KBM-7 (cell line): ENCODE measurements at places on chromosomes 12 and 14.

DNA sequence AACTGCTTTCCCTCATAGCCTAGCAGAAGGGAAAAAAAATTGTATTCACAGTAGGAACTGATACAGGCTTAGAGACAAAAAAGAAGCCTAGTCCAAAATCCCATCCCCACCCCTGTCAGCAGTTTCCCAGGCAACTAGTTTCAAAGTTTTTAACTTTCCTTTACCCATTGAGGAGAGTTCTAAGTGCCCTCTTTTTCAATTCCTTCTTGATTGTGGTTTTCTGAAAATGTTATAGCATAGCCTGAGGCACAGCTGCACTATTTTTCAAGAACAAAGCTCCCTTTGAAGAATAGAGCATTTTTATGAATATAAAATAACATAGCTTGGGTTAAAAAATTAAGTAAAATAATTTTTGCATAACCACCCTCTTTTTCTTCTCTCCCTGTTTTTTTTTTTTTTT lies 81.6 kb downstream of the IPO8 start:
- DNase-seq, result no peak

GRCh38 chr12:108016022-108016564 lies 113.0 kb upstream of the WSCD2 start:
- no peak for DNase-seq

DNA sequence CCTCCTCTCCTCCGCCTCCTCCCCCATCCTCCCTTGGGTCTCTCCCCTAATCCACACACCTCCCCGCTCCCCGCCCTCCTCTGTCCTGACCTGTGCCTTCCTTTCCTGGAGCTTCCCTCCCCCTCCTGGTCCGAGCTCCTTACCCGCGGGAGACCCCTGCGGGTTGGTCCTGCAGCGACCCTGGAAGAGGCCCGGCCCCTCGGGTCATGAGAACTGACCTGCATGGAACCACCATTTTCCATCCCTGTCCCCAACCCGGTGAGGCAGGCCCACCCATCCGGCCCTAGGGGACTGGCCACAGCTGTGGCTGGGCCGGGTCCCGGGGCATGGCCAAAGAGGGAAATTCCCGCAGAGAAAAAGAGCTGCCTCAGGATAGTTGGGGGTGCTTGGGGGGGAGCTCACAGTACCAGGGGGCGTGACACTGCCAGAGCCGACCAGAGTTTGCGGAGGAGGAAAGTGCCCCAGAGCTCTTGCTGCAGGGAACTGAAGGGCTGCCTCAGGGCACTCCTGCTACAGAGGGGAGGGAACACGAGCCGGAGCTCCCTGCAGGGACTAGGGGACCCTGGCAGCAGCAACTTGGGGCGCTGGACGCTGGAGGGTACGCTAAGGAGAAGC lies 613 bp downstream of the ARHGEF40 start:
- DNase-seq, result peak; percentile 43

GRCh38 chr14:65940056-65940735 lies 527.7 kb downstream of the FUT8 start:
- DNase-seq, result peak; percentile 50

GRCh38 chr12:13023811-13024530 lies 20.2 kb upstream of the FAM234B start:
- DNase-seq, result peak; percentile 55

- DNase-seq, result no peak
These were observed 54.1 kb downstream of the LRP6 start for GRCh38 chr12:12212769-12213168.

DNA sequence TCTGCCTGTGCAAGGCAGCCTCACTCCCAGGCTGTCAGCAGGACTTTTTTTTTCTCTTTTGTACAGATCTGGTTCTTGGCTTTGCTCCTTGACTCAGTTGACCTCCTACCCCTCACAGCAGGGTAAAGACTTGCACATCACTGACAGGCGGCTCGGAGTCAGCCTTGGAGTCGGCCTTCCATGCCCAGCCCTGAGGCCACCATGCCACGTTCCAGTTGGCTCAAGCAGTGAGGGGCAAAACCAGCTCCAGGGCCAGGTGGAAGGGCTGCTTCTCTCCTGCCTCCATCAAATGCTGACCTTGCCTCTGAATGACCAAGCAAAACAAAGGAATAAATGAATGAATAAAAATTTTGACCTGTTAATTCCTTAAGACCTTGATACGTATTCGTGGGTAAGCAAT lies 27.6 kb downstream of the JAG2 start:
- no peak for DNase-seq

DNA sequence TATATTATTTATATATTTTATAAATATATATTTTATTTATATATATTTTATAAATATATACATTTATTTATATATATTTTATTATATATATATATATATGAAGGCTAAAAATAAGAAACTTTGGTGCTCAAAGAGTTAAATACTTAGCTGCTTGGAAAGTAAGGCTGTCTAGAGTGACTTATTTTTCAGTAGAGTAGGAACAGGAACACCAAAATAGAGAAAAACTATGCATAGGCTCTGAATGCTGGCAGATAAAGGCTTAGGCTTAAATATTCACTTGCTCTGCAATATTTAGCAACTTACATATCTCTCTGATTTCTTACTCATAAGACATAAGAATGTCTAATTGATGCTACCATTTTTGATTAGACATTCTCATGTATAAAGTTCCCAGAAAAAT lies 991.2 kb downstream of the VRK1 start:
- DNase-seq, result peak; percentile 29

DNA sequence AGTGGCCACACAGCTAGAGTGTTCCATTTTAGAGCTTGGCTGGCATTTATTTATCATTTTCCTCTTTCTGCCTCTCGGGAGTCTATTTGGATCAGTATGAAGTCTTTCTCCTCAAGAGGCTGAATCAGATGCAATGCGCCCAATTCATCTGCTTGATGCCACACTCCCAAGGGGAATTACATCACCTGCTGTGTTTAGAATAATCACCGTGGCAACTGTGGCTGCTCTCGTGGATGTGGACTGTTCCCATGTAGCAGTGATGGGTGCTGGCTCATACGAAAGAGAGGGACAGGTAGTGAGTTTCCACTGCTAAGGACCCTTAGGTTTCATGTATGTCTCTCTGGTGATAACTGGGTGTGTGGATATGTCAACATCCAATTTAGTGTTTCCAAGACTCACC lies 70.7 kb downstream of the SRRM4 start:
- DNase-seq, result no peak

DNA sequence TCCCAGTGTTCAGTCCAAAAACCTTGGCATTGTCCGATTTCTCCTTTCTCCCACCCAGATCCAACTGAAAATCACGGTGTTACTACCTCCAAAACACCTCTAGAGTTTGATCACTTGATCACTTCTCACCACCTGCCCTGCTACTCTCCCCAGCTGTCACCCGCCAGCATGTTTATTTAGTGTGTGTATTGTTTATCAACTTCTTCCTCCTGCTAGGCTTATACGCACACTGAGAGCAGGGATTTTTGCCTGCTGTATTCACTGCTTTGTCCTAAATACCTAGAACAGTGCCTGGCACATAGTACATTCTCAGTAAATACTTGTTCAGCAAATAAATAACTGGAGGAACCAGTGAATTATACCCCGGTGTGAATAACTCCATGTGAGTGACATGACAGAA lies 5.0 kb downstream of the BDKRB1 start:
- no peak for DNase-seq

GRCh38 chr14:90383731-90384542 lies 12.9 kb upstream of the CALM1 start:
- no peak for DNase-seq

DNA sequence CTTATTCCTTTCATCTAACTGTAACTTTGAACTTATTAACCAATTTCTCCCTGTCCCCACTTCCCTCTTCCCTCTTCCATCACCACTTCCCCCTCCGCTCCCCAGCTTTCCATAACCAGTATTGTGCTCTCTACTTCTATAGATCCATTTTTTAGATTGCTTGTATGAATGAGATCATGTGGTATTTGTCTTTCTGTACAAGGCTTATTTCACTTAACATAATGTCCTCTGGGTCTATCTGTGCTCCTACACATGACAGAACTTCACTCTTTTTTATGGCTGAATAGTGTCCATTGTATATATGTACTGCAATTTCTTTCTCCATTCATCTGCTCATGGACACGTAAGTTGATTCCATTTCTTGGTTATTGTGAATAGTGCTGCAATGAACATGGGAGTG lies 14.4 kb downstream of the ERP27 start:
- DNase-seq, result no peak

DNA sequence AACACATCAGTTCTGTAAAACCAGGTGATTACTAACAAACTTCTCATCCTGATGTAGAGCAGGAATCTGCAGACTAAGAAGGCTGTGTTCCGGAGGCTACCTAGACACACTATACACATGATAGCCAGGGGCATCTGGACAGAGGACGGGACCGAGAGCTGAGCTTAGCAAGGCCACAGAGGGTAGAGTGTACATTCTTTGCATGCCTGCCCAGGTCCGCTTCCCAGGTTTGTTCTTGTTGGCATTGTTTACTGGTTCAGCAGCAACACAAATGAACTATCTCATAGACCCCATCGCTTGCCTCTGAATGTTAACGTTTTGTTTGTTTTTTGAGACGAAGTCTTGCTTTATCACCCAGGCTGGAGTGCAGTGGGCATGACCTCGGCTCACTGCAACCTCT lies 17.7 kb upstream of the TEAD4 start:
- no peak for DNase-seq

GRCh38 chr12:88756917-88757316 lies 176.6 kb upstream of the KITLG start:
- no peak for DNase-seq

DNA sequence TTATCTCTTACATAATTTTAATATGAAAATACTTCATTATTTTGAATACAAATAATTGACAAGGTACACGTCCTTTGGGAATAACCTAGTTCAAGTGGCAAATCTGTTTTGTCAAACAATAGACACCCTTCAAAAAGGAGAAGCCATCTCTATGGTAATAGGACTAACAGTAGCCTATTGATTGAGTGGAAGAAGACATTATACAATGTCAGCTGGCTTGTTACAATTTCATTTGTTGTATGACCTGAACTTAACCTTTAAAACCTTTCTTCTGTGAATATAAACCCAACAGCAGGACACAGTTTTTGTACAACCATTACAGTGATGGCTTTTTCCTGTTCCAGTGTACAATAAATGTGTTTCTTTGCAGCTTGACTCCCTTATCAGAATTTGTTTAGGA lies 8.1 kb downstream of the TMEM260 start:
- DNase-seq, result no peak

DNA sequence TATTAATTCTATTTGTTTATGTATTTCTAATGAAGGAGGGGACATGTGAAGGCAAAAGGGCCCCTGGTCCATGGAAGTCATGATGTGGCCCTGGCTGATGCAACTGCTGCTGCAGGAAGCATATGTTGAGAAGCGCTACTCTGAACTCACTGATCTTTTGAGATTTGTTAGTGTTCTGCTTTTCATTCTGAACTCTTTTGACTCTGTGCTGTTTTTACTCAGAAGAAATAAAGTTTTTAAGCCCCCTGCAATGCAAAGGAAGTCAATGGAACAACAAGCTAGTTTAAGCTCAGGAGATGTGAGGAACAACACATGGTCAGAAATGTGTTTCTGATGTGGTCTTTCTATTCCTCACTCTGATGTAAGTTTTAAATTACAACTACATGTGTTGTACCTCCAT lies 88.9 kb upstream of the BTG1 start:
- DNase-seq, result no peak

- no peak for DNase-seq
These were observed 102.5 kb downstream of the FGD4 start for GRCh38 chr12:32501835-32502333.

- DNase-seq, result no peak
These were observed 5.7 kb downstream of the AHNAK2 start for GRCh38 chr14:104972301-104973134.

- DNase-seq, result no peak
These were observed 7.0 kb upstream of the TINF2 start for GRCh38 chr14:24249230-24250021.

- peak; percentile 77 for DNase-seq
These were observed 12.9 kb upstream of the CORO1C start for GRCh38 chr12:108744021-108744897.

DNA sequence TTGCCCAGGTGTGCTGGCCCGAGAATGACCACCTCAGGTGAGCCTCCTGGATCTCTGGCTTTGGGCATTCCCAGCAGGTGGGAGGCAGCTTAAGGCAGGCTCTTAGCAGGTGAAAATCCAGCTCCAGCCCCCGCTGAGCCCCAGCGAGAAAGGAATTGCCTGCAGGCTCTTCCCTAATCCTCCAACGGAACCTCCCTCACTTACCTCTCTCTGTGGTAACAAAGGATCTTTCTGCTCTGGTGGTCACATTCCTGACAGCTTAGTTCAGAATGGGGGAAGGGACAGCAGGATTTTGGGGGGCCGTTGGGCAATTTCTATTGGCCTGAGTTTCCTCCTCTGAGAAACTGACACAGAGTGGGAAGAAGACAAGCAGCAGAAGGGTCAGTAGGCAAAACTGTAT lies 116.0 kb upstream of the LHX5 start:
- no peak for DNase-seq

GRCh38 chr12:116295327-116296263 lies 18.1 kb upstream of the MED13L start:
- DNase-seq, result no peak

DNA sequence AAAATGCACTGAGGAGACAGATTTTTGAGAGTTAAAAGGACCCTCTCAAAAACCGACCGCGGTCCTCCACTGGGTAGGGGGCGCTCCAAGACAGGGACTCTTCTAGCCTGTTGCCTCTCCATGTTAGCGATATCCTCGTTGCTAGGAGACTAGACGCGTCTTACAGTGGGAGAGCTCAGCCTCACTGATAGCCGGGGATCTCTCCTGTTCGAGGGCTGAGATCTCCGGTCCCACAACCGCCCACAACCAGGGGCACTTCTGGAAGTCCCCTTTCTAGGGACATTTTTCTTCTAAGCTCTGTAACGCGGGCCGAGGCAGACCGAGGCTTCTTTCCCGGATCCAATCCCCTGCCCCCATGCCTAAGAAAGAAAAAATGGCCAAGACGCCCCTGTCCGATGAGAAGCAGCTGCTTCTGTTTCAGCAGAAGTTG lies 21.3 kb downstream of the FKBP11 start:
- peak; percentile 86 for DNase-seq

DNA sequence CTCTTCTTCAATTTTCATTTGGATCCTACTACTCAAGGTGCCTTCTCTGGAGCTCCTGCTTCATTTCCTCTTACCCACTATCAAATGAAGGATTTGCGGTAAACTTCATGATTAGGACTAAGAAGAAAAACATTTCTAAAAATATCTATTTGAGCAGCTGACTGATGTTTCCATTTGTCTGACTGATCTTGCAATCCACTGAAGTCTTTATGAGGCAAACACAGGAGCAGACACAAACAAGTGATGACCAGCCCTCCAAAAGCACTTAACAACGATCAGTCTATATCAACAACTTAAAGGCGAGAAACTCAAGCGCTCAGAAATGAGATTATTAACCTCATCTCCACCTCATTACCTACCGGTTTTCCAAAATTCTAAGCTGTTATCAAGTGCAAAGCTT lies 26.2 kb downstream of the OSBPL8 start:
- no peak for DNase-seq

GRCh38 chr14:55749201-55749812 lies 169.3 kb downstream of the KTN1 start:
- DNase-seq, result no peak

DNA sequence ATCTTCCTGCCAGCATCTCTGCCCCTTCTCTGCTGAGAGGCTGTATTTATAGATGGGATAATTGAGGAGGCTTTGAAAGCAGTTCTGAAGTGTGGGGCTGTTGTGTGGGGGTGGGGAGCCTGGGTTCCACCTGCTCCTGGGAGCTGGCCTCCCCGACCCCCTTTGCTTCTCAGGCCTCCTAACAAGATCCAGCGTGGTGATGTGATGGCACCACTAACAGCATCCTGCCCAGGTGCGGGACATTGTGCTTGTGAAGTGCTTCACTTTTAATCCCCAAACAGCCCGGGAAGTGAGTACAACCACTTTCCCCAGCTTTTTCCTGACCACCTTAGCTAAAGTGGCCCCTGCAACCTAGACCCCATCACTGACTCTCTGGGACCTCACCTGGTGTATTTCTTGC lies 95.1 kb upstream of the NRXN3 start:
- DNase-seq, result no peak
